ENCODE measurements at places on chromosomes 12 and 14. TPM values are rescaled to one million over a fixed set of nuclear protein-coding genes. Genes with fewer than 3 reads are reported as not detected.

Gene SMIM41
- not detected for total RNA-seq

Gene NGB
- total RNA-seq, result not detected

Gene VIPAS39
- total RNA-seq, result 9.6 TPM

Gene NTF3
- total RNA-seq, result 0.27 TPM

Gene FBLN5
- 28.6 TPM for total RNA-seq

Gene GPR33
- total RNA-seq, result not detected

Gene ARHGEF40
- 12.6 TPM for total RNA-seq
